ENCODE measurements at places on chromosomes 2 and 18.

- DNase-seq: no peak
These were observed 503.4 kb upstream of the VRK2 start for GRCh38 chr2:57543211-57543610.

DNA sequence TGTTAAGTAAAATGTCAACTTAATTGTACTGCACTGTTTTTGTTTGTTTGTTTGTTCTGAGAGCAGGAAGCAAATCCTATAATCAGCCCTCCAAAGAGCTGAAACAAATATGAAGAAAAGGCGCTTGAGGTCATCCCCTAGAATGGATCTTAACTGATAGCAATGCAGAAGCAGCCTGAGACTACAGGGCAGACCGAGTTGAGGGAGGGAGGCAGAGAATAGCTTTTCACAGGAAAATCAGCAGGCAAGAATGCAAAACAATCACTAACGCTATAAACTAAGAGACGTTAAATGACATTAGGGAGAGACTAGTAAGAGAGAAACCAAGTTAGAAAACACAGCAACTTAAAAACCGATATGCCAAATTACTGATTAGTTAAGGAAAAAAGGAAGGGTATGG is 37.2 kb downstream of the GALNT1 start:
- DNase-seq: no peak

- no peak for DNase-seq
These were observed 48.4 kb downstream of the LRP1B start for GRCh38 chr2:142082368-142082767.

DNA sequence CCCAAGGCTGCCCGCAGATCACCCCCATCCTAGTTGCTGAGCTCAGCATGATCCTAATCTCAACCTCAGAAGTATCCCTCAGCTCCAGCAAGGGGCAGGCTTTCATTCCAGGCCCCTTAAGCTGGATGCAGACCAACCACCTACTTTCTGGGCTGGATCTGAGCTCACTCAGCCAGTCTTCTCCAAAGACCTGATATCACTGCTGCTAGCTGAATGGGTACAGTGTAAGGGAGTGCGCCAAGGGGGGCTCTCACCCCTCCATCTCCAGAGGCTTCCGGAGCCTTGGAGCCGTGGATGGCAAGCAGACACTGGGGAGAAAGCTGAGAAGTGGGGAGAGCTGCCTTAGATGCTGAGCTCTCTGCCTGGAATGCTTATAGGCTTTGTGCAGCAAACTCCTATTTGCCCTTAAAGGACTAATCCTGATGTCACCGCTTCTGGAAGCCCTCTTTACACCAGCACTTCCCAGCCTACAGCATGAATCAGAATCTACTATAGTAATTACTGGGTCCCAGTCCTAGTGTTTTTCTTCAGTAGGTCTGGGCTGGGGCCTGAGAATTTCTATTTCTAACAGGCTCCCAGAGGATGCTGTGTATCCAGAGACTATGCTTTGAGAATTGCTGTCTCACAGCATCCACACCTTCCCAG is 31.0 kb downstream of the GYPC start:
- DNase-seq: no peak

DNA sequence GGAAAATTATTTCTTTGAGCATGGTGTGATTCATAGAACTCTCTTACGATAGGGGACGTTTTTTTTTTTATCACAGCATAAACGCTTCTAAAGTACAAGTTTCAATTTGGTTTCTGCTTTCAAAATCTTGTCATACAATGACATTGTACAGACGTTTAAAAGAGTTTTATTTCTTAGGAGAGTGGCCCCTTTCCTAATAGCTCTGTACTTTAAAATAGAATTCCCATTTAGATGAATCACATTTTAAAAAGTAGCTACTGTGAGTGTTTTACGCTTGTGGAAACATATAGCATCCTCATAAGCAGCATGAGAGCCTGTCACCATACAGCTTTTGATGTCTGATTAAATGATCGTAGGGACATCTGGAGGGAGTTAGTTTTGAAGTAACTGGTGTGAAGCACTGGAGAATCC is 510.9 kb downstream of the PARD3B start:
- no peak for DNase-seq

DNA sequence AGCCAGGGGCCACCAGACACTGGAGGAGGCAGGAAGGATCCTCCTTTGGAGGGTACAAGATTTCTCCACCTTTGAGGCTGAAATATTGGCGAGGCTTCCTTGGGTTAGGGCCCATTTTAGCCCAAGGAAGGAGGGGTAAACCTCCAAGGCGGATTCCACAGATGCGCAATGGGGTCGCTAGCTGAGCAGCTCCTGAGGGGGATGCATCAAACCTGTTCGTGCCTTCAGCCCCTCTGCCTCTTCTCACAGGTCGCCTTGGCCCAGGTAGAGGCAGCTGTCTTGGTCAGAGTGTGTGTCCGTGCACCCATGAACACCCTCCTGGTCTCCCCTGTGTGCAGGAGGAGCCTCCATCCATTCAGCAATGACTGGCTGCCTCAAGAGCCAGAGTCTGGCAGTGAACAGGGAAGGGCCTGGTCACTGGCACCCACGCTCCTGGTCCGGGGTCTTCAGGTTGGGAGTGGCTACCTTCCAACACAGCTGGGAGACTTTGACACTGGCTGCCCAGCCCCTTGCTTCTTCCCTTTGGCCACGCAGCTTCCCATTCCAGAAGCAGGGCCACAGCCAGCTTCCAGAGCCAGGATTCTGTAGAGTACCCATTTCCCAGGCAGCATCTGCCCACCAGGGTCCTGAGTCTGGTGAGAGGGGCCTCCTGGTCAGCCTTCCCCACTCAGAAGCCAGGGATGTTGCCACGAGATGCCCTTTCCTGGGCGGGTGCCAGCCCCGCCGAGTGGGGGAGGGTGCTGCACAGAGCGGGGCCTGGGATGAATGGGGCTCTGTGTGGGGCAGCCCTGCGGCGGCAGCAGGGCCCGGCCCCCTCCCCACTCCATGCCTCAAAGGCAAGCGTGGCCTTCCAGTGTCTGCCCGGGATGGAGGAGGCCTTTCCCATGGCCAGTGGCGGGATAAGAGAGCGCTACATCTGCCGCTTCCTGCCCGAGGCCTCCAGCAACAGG is 95.8 kb upstream of the GPC1 start:
- no peak for DNase-seq

DNA sequence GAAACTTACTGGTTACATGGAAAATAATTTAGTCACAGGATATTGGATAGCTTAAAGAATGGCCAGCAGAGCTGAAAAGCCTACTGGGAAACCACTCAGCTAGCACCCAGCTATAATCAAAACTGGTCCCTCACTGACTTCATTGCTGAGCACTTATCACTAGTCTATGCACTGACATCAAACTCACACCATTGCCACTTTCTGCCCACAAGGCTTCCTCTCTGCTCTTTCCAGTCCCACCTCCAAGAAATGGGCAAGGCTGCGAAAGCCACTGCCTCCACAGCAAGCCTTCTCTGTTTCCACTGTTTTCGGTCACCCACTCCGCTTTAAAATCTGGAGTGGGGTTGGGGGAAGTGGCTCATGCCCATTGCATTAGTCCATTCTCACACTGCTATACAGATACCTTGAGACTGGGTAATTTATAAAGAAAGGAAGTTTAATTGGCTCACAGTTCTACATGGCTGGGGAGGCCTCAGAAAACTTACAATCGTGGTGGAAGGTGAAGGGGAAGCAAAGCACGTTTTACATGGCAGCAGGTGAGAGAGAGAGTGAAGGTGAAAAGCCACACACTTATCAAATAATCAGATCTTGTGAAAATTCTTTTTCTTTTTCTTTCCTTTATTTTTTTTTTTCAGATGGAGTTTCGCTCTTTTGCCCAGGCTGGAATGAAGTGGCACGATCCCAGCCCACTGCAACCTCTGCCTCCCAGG is 77.0 kb upstream of the CERS6 start:
- DNase-seq: no peak

GRCh38 chr18:59767732-59768131 is 70.5 kb upstream of the CCBE1 start:
- DNase-seq: no peak

DNA sequence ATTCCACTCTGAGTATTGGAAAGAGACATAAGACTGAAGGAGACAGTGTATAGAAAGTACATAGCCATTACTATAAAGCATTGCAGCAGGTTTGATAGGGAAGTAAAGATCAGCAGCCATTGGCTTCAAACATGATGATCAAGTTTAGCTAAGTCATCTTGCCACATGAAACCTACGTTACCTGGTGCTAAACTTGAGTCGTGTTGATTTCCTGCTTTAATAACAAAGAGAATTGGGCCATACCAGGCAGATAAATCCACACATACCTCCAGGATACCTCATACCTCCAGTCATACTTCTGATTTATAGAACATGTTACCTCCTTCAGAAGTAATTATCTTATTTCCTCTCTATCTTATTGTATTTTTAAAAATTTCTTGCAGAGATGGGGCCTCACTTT is 10.3 kb upstream of the KYNU start:
- DNase-seq: no peak

DNA sequence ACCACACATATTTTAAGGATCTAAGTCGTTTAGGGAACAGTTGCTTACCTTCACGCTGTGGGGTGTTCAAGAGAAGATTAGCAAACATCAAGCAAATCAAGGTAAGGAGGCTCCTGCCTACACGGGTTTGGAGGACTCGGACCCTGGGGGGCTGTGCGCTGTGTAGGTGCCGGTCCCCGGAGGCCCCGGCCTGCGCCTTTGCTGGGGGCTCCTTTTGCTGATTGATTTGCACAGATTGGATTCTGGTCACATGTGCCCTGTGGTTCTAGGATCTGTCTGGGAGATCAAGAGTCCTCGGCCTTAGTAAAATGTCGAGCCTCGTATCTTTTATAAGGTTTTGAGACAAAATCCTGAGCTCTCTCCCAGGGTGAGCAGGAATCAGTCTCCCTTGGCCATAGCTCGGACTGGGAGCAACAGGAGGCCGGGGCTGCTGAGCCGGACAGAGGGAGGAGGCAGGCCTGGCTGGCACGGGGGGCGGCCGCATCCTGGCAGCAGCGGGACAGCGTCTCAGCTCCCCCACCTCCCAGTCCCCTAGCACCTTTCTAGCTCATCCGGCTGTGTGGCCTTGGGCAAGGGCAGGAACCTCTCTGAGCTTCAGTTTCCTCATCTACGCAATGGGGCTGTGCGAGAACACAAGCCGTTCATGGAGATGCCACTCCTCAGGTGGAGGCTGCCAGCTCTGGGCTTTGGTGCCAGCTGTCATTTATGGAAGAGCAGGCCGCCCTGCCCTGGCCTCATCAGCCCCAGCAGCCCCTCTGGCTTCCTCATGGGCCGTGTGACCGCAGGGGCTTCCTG is 147.2 kb downstream of the MBP start:
- no peak for DNase-seq

DNA sequence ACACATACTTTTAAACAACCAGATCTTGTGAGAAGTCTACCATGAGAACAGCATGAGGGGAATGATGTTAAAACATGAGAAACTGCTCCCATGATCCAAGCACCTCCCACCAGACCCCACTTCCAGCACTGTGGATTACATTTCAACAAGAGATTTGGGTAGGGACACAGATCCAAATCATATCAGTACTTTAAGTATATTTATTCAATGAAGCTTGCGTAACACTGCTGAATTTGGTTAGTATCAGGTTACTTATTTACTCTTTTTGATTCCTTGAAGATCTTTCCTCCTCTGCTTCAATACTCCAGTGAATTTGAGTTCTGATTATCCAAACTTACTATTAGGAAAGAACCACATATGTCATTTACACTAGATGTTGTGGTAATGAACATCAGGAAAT is 418.6 kb downstream of the PIK3C3 start:
- no peak for DNase-seq

GRCh38 chr2:30625276-30625675 is 178.2 kb downstream of the LCLAT1 start:
- DNase-seq: no peak

DNA sequence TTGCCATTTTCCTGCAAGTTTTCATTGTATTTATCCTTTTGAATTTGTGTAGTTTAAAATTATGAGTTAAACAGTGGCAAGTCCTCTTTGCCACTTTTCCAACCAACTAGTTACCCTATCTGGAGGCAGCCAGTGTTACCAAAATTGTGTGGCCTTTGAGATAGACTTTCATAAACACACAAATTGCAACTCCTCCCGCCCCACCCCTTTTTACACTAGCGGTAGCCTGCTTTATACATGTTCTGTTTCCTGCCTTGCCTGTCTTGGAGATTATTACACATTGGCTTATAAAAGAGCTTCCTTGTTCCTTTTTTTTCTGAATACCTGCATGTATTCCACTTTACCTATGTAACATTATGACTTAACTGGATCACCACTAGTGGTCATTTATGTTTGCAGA is 56.5 kb downstream of the RPIA start:
- no peak for DNase-seq

DNA sequence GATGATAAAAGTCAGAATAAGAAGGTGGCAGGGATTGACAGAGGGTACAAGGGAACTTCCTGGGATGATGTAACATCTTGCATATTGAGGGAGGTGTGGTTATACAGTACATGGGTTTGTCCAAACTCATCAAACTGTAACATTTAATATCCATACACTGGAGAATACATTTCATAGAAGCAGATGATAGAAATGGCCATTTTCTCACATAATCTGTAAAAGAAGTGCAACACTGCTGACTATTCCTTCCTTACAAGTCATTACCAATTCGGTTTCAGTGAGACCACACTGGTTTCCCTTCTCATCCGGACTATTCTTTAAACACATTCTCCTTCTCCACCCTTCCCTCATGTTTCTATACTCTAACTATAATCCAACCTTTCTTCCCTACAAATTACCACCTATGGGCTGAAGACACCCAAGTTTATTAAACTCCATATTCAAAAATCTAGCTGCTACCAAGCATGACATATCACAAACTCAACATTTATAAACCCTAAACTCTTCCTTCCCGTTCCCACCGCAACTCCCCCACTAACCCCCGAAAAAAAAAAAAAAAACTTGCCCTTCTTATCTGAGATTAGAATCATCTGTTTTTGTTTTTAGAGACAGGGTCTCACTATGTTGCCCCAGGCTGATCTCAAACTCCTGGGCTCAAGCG is 1.6 kb downstream of the COX7A2L start:
- no peak for DNase-seq

- no peak for DNase-seq
These were observed 64.5 kb downstream of the ANKRD44 start for GRCh38 chr2:197245829-197246804.

- no peak for DNase-seq
These were observed 59.5 kb downstream of the SCN3A start for GRCh38 chr2:165144315-165144714.

DNA sequence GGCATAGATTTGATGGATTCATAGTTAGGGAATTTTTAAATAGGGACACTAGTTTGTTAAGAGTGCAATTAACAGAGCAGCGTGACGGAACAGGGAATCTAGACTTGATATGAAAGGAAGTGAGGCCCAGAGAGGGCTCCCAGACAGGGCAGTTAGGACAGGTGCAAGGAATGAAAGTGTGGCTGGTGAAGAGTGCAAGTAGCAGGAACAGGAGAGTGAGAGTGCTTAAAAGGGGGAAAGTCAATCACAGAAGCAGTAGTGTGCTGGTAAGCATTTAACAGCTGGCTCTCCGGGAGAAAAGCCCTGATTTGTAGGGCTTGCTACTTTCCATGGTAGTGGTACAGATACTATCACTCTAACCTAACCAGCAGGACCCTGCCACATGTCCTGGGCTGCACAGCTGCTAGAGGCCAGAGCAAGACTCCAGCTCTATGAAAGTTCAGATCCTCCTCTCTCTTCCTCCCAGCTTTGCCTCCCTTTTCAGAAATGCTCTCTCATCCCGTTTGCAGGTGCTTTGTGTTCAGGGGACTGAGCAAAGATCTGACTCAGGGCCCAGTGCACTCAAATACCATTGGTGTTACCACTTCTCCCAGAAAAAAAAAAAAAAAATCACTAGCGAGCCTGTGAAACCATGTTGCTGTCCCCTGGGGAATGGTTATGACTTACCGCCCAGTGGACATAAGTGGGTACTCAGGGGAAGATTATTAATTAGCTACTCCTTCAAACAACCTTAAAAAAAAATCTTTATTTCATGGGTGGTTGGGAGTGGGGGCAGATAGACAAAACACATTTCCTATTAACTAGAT is 18.1 kb upstream of the GCFC2 start:
- no peak for DNase-seq

Measured in left renal cortex interstitium (tissue), 4 donors.